ENCODE measurements at places on chromosomes 2 and 18.

- DNase-seq = no peak
These were observed 34.5 kb upstream of the DSEL start for GRCh38 chr18:67550872-67551520.

- DNase-seq = no peak
These were observed 149.6 kb upstream of the GALNT5 start for GRCh38 chr2:157107877-157108276.

DNA sequence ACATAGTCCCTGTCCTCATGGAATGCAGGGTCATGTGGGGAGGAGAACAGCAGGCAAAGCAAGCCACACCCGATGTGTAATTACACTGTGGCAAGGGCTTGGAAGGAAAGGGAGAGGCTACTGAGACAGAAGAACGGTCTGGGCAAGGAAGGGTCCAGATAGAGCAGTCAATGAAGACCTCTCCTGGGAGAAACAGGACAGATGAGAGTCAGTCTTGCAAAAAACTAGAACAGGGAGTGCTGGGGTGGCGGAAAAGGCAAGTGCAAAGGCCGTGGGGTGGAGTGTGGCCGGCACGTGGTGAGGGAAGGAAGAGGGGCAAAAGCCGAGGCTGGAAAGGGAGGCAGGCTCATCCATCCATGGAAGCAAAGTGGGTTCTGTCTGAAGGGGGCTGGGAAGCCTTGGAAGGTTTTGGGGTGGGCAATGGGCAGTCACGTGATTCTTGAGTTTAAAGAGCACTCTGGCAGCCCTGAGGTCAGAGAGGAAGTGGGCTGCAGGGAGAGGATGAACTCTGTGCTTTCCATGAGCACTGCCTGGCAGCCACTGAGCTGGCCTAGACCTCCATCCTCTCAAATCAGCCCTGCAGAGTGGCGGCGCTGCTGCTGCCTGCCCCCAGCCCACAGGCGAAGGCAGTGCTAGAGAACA, 182.2 kb downstream of the INHBB start:
- DNase-seq = peak; percentile 65

DNA sequence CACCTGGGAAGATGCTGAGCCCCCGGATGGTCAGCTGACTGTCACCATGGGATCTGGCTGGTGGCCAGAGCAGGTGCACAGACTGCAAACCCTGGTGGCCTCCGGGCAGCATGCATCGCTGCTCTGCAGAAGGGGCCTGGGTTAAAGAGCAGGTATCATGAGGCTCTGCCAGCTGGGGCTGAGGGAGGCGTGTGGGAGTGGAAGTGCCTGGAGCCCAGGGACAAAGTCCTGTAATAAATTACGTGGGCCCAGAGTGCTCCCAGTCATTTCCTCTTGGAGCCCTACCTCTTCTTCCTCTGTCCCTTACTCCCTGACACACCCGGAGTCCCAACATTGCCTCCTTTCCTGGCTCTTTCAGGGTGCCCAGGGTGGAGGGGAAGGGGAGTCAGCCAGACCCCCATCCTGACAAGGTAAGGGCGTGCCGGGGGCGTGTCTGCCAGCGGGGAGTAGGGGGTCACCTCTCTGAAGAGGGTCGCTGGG, at the start of gene MYO7B:
MYO7B (plus strand) TSS at position 262 of the 480 bp plus-strand sequence. CDS start 24,040 bp downstream, outside the sequence.
- no peak for DNase-seq

- DNase-seq = peak; percentile 67
These were observed 840 bp upstream of the PSD4 start for GRCh38 chr2:113172721-113173541.

DNA sequence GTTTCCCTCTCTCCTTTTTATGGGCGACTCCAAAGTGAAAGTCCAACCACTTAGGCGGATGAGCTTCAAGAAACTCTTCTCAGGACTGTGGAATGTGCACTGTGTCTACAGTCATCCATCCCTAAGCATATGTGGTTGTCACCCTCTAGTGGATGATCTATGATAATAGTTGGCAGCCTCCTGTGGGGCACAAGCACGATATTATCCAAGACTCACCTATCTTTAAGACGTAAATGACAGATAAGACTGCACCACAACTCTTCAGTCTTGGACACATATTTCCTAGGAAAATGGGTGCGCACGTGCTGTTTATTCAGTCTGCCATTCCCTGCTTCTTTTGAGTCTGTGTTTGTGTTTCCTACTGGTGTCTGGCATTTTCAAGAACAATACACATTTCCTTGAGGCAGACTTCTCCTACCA, 145.5 kb upstream of the CTAGE1 start:
- DNase-seq = no peak

DNA sequence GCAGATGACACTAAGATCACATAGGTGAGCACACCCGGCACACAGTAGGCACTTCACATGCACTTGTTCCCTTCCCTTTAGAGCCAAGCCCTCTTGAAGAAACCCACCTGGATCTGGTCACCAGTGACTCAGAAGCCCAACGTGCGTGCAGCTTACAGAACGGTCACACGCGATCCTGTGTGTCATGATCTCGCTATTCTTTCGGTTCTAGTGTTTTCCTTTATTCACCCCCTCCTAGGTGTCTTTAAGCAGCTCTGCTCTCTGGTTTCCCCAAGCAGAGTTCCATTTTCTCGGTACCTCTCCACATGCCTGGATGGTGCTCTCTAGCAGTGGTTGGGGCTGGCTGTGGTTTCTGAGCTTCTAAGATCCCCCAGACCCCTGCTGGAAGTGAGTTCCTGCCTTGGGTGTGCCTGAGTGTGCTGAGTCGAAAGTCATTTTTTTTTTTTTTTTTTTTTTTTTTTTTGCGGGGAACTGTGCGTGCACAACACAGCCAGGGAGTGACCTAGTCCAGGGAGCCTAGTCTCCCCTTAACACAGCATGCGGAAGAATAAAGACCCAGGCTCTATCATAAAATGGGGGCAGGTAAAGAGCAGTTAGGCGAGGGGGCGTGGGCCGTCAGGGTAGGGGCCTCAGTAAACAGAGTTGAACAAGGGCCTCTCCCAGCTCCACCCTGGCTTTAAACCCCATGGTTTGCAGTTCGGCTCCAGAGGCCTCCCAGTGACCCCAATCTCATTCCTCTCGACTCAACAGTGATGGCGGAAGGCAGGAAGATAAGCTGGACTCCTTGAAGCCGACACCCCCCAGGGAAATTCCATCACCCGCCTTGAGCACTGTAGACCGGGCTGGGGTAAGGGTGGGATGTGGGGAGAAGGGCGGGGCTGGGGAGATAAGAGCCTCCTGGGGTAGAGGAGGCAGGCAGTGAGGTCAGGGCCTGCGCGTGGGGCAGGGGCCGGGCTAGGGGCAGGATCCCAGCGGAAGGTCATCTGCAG, 29.8 kb upstream of the DNMT3A start:
- DNase-seq = peak; percentile 59

- DNase-seq = no peak
These were observed 439.4 kb upstream of the CDH19 start for GRCh38 chr18:67043276-67043675.

DNA sequence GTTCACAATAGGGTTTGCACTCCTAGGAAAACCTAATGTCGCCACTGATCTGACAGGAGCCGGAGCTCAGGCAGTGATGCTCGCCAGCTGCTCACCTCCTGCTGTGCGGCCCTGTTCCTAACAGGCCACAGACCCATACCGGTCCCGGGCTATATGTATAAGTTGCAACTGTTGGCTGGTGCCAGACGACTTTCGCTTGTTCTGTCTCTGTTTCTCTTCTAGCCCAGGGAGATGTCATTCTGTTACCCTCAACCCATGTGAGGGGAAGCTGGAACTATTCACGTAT, 170.3 kb downstream of the BCL2 start:
- no peak for DNase-seq

- no peak for DNase-seq
These were observed 74.9 kb downstream of the ATL2 start for GRCh38 chr2:38301969-38302702.

DNA sequence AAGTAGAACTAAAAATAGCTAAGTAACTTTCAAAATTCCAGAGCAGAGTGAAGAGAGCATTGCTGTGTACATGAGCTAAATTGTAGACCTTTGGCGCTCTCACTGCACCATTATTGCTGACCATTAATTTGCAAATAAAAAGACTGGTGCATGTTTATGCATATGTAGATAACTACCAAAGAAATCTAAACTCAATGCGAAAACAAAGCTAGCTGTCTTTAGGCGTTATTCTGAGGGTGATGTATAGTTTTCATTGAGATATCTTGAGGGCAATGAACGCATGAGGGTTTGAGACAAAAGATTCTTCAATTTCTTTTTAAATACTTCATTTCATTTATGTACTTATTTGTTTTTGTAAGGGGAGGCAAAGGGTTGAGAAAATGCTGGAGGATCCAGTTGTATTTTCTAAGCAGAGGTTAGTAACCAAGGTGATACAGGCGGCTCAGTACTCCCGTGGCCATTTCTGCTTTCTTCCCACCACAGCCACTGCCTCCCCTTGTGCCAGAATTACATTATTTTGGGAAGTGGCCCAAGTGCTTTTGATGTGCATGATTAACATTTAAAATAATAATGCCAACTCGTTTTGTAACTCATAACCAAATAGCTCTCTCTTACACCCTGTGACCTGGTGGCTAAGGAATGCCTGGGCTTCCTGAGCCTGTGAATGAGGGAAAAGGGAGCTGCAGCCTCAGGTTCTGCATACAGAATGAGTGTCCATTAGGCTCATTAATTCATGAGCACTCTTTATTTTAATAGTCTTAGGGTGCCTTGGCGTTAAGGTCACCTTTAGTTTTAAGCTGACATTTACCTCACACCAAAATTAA, 797.8 kb upstream of the GYPC start:
- DNase-seq = no peak

DNA sequence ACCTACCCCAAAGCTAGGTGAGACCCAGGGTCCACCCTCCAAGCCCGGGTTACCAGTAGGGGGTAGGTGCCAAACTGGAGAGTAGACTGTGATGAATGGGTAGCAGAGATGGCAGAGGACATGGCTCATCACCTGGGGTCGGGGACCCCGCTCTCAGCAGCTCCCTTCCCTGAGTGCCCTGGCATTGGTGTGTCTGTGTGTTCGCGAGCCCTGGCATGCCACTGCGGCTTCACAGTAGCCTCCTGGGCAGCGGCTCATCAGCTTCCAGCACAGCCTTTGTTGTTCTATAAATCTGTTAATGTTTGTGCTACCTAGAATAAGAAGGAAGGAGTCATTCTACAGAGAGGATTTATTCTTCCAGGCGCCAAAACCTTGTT, 62.6 kb upstream of the ALPP start:
- DNase-seq = no peak

DNA sequence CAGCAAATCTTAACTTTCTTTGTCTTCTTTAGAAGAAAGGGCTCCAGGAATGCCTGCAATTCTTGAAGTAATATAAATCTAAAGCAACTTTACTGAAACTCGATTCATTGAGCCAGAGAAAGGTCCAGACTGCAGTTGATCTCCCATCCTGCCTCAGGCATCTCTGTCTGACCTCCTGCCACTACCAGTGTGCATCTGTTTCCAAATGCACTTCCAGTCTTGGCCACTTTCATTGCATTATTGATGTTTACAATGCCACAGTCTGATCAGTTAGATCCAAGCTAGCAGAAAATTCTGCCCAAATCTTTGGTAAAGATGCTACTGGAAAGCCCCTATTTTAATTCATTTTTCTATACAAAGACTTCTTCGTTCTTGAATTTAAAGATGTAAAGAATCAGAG, 158.0 kb downstream of the RAPGEF4 start:
- DNase-seq = no peak

DNA sequence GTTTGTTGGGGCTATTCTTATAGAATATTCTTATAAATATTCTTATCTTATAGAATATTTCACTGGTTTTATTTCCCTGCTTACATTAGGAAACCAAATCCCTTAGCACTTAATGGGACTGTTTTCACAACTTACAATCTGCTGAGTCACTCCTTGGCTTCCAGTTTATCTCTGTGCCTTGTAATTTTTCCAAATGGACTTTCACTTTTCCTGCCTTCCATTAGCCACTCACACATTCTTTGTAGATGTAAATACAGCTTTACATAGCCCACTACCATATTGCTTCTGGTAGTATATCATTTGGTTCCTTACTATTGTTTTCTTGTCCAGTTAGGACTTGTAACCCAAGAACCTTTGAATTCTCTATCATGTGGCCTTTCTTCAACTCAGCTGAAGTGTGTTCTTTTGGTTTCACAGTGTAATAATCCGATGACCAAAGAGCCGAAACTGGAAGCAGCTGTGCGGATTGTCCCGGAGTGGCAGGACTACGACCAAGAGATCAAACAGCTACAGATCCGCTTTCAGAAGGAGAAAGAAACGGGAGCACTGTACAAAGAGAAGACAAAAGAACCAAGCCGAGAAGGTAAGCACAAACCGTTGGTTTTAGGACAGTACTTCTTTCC, 96.1 kb downstream of the UGGT1 start:
- DNase-seq = no peak

DNA sequence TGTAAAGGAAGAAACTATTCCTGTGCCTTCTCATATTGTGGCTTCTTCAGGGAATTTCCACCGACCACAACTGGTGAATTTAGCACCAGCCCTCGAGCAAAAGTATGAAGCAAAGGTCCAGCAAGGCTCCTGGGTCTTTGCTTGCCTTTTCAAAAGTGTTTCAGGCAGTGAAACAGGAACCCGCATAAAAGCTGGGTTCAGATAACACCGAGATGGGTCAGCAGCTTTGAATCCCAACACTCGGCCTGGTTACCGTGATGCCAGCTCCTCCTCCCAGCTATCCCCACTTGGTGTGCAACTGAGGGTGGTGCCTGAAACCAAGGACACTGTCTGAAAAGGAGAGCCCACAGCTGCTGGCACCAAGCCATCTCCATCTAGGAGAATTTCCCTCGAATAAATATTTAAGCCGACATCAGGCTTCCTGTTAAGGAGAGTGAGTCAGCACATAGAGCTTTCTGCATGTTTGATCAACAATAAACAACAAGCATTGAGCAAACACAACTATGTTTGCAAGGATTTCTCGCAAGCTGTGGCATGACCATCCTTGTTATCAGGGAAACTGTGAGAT, 69.5 kb downstream of the ANTXR1 start:
- DNase-seq = no peak

DNA sequence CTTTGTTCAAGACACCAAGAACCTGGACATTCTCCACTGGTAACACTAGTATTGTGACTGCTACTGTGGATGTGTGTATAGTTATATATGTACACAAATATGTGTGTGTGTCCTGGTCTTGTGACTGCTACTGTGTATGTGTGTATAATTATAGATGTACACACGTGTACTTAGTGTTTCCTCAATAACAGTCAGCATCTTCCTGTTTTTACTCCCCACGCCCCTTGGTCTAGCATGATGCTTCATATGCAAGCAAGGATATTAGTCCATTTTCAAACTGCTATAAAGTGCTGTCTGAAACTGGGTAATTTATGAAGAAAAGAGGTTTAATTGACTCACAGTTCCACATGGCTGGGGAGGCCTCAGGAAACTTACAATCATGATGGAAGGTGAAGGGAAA, 802.7 kb downstream of the RNF144A start:
- DNase-seq = no peak

- DNase-seq = no peak
These were observed 165.2 kb upstream of the COL3A1 start for GRCh38 chr2:188808947-188809355.

GRCh38 chr2:234257859-234258561, 207.5 kb downstream of the SPP2 start:
- DNase-seq = peak; percentile 86

GRCh38 chr2:136357007-136357380, 239.0 kb upstream of the CXCR4 start:
- no peak for DNase-seq

- DNase-seq = no peak
These were observed 34.3 kb downstream of the INHBB start for GRCh38 chr2:120379916-120380893.

Measured in posterior vena cava (tissue), 2 donors.